PC-3 (cell line): ENCODE measurements at places on chromosomes 1 and 21. TPM values are rescaled to one million over a fixed set of nuclear protein-coding genes. Genes with fewer than 3 reads are reported as not detected.

The EPB41 gene
- 41.5 and 44.9 TPM in 2 replicates for total RNA-seq

DNA sequence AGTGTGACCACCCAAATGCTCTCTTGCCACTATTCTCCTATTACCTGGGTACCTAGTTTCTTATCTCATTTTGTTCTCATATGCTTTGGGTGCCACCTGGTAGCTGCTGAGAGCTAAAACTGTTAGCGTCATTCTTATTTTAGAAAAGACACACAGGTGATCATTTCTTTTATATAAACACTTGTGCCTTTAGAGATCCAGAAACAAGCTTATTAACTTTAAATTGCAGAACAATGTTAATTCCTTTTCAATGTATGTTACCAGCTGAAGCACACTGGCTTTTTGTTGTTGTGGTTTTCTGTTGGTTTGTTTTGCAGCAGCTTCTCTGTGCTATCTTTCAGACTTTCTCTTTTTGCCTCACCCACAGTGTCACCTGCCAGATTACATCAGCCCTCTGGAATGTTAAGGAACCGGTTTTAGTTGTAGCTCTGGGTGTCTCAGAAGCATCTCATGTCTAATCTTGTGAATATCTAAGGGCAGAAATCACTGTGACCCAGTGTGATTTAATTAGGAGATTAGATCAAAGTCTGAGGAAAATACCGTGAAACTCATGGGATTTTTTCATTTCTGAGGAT lies 43.4 kb upstream of the SLC19A2 start:
- DNase-seq: peak; percentile 100

The CCDC181 gene
- total RNA-seq: 0.07 TPM in 1 of 2 replicates, not detected in the other

- no peak for DNase-seq
These were observed 81.2 kb upstream of the RAB3GAP2 start for GRCh38 chr1:220353229-220354012.

The TMCO4 gene
- 16.0 and 19.7 TPM in 2 replicates for total RNA-seq

The PDC gene
- total RNA-seq: not detected in 2 replicates

DNA sequence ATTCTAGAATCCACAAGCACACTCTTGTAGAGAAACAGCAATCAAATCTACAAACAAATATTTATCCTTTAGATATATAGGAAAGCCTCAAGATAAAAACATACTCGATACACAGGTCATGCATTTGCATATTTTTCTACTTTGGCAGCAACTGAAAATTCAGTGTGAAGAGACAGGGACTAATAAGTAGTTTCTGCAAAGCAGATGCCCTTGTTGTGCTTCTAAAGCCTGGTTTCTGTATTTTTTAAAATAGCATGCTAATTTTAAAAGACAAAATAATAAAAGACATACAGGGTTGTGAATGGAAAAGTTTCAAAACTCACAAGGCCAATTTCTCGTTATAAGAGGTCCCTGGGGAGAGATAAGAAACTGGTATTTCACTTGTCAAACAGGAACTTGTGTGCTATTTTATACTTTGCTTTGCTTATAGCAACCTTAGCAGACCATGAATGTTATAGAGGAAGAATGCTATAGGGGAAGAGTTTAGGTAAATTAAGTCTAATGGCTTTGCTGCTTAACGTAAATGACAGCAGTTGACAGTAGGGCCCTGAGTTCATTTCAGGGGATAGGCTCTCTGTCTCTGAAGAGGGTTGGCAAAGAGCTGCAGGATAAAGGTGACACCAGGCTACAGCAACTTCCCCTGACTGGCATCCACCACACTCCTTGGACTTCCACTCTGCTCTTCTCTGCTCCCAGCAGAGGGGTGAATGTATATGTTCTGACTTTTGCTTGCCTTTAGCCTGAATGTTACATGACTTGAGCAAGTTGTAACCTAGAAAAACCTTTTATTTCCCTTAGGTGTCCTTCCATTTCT lies 9.4 kb upstream of the RGS13 start:
- no peak for DNase-seq

DNA sequence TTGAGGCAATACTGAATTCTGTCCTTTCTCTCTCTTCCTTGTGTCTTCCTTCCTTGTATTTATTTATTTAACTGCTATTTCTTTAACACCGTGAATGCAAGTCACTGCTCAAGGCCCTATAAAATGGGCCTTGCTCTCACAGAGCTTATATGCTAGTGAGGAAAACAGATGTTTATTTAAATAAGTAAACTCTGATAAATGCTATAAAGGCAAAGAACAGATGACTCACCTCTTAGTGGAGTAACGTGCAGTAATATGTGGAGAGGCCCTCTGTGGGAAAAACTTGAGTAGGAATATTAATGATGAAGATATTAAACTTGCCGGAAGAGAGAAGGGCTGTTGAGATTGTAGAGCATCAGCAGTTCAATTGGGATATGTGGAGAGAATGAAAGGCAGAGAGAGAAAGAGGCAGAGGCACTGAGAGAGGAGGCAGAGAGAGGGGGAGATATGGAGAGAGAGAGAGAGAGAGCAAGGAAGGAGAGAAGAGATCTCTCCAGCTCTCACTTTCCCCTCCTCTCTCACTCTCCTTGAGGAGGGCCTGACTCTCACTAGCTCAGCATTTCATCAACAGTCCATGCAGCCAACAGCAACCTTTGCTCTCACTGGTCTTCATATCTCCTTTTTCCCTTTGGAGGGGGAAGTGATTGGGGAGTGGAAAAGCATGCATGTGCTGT lies 322.2 kb downstream of the LMX1A start:
- DNase-seq: peak; percentile 31

The SLC35F3 gene
- 17.7 and 19.3 TPM in 2 replicates for total RNA-seq

DNA sequence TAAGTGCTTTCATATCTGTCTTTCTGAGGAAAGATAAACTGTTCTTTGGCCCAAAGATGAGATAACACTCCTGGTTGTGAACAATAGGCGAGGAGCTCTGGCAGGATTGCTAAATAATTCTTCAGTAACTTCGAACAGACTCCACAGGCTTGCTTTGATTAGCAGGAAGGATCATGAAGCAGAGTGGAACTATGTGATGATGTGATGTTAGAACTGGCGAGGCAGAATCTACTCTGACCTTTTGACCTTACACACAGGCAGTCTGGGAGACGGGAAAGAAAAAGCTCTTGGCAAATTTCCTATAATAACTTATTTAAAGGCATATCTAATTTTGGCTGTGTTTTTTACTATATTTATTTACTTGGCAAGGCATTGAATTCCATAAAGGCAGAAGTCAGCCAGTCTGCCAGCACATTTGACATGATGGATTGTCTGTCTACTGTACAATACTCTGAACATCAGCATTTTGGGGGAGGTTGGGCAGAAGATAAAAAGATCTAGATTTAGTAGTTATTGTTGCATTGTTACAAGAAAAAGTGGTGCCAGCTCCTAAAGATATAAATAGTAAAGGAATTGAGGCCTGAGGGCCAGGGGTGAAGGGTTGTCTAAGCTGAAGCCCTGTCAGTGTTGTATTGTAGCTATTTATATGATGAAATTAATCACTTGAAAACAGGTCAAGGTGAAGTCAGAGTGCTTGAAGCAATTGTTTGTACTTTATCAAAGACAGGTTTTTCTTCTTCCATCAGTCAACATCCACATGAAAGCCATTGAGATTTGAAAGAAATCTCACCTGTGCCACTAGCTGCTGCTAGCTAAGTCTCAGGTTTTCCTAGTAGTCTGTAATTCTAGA lies 708.8 kb downstream of the LTN1 start:
- peak; percentile 34 for DNase-seq

The ADAM30 gene
- total RNA-seq: not detected in 2 replicates

DNA sequence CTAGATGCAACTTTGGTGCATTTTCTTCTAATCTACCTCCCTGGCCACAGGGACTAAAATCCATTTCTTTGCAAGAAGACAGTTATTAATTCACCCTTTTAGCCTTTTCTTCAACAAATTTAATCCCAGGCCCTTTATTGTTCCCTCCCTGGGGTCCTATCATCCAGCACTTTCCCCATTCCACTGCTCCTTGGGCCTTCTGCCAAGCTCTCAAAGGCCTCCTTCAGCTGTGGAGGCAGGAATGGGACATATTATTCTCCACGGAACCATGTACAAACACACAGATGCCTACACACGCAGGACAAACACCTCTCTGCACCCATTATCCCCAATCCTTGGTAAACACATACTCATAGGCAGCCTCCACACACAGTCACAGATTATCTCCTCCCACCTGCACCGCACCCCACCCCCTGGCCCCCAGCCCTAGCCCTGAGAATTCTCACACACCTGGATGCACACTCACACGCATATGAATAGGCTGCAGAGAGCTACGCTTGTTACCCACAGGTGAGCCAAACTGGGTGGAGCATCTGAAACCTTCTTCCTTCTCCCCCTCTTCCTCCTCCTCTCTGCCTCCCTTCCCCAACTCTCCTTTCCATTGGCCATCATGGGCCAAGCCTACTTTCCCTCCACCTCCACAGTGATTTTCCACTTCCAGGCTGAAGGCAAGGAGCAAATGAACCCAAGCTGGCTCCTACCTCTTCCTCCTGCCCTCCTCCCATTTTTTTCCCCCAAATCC lies 11.7 kb downstream of the TAGLN2 start:
- DNase-seq: peak; percentile 91

DNA sequence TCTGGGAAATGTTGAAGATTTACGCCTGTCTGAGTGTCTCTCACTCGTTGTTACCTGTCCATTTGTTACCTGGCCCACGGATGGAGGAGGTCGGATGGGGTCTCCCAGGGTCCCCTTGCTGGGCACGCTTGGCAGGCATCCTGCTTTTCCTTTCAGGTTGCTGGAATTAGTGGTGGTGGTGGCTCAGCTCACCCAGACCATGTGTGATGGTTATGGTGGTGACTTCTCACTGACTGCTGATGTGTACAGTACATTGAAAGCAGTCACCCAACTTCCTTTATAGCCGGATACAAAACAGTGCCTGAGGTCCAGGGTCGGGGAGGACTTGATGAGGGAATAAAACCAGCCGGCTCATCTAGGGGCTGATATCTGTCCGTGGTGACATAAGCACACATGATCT lies 19.5 kb downstream of the MAPKAPK2 start:
- no peak for DNase-seq

GRCh38 chr1:70331962-70332361 lies 22.6 kb downstream of the ANKRD13C start:
- DNase-seq: peak; percentile 76

- DNase-seq: no peak
These were observed 3.6 kb upstream of the DHRS3 start for GRCh38 chr1:12621346-12622335.
